CD4-positive, alpha-beta T cell treated with Interleukin-15 for 1 hour (primary cell): ENCODE measurements at places on chromosomes 7 and 10.

DNA sequence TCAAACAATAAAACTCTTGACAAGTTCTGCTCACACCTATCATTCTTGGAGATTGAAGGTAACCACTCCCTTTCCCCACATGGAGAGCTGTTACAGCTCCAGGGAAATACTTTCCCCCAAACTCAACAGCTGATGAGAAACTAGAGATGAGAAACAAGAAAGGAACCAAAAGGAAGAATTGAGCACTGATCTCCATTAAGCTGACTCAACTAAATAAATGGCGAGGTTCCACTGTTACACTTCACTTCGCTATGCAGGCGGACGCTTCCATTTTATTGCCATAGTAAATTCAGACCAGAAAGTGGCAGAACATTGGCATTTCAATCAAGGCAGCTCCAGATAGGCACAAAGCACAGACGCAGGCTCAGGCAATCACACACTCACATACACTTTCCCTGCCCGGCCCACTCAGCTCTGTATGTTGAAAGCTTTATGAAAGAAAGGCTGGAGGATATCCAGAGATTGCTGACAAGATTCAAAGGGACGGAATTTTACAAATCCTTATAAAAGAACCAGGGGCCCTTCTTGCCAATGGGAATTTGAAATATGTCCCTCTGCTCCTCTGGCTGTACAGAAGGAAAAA is 11.5 kb upstream of the YAE1 start:
- no peak for DNase-seq

DNA sequence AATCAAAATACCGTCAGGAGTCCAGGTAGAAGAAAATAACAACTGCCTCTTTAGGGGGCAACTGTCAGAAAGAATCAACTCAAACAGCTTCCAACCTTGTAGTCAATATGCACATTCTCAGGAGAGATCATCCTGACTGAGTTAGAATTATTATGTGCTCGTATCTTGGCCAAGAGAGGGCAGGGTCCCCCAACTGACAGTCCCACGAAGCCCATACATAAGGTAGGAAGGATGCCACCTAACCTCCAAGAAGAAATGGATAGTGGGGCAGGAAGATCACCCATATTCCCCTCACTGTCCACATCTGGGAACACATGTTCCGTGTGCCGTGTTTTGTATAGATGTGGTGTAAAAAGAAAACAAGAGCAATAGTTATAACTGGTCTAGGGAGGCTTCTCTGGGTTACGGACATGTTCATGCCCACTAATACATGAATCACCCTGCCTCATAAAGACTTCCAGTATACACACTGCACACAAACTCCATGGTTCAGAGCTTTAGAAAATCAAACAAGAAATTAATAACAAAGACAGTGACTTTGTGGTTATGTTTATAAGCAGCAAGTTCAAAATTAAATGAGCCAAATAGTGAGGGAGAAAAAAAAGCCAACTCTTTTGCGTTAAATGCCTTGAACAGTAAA is 295.6 kb downstream of the FGFR2 start:
- DNase-seq: no peak

DNA sequence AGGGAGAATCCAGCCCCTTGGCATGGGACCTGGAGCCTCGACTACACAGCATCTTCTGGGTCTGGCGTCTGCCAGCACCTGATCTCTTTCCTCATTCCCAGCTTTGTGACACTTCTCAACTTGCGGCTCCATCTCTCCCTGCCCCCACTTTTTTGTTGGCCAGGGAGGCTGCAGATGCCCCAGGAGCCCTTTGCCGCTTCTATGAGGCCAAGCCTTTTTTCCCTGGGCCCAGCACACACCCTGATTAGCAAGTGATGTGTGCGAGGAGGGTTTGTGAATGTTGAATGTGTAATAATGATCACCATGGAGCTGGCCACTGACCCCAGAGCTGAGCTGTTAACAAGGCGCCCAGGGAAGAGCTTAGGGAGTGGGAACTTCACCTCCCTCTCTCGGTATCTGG is 4.4 kb downstream of the EVX1 start:
- no peak for DNase-seq

GRCh38 chr10:91163869-91164474 is 56.5 kb upstream of the PCGF5 start:
- peak; percentile 82 for DNase-seq

DNA sequence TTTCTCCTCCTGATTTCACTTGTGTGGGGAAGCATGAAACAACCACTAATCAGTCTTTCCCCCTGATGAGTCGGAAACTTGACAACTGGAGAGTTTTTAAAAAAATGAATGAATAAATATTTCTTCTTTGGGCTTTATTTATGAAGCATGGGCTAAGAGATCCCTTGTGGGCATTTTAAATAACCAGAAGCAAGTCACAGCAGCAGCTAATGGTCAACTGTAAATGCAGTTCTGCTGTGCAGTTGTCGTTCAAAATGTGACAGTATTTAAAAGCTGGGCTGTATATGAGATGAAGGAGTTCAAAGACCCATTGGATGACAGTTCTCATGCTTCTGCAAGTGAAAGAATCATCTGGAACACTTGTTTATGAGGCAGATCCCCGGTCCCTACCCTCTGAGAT is 54.1 kb downstream of the STEAP1B start:
- DNase-seq: no peak

DNA sequence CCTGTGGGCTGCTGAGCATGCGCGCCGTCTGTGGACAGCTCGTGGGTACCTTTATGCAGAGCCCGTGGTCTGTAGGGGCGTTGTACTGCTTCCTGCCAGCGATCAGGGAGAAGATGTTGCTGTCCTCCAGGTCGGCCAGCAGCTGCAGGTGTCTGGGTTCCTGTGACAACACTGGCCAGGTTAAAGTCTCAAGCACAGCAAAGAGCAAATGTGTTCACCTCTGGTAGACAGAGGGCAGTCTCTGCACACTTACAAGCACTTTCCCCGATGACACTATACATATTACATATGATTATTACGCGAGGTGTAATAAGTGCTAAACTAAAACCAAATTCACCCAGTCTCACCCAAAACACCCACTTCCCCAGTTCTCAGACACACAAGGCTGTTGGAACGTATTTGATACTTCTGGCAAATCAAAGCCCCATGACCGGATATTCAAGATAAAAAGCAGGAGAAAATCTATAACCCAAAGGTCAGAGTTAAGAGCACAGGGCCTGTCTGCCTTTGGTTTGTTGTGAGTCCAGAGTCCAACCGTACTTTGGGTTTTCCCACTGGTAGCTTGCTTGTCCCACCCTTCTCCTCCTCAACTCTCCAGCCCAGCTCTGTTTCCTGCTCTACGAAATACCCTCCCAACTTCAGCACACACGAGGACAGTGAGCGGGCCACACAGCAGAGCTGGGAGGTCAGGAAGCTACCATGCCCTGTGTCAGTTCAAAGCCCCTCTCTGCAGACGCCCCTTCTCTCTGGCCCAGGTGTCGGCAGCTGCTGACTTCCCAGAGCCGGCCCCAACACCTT is 49.7 kb upstream of the DDC start:
- DNase-seq: no peak

DNA sequence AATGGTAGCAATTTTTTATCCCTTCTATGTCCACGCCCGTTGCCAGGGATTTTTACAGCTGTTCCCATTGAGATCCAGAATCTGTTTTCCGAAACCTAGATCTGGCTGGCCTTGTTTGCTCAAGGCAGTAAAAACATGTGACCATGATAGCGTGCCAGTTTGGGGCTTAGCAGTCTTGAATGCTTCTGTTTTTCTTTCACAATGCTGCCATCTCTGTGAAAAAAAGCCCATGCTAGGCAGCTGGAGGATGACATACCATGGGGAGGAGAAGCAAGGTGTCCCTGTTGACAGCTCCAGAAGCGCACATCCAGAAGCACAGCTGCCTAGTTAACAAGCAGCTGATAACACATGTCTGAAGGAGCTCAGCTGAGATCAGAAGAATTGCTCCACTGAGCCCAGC is 2.2 kb upstream of the ZNF92 start:
- DNase-seq: no peak

- DNase-seq: no peak
These were observed 97.1 kb downstream of the TFEC start for GRCh38 chr7:115933471-115933870.

DNA sequence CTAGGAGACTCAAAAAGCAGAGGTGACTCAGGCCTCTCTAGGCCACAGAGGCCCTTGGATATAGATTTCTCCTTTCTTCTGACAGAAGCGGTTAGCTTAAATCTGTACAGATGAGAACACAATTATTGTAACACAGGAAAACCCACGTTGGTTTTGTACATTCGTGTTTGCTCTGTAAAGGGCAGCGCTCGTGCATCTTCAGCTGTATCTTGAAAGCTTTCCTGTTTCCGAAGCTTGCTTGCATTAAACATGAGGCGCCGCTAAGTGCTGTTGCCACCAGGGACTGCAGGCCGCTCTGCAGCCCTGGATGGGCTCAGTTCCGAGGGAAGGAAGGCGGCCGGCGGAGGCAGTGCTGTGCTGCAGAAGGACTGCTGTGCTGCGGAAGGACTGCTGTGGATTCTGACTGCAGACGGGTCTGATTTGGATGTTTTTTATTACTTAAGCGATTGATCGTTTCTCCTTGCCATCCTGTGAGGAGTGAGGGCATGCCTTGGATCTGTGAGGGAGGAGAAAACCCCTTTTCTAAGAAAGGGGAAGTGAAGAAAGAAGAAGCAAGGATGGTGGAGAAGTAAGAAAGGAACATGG is 53.3 kb downstream of the FHIP2A start:
- no peak for DNase-seq

GRCh38 chr7:103149808-103150180 is 895 bp upstream of the NAPEPLD start:
- DNase-seq: no peak

GRCh38 chr7:101177644-101178043 is 2.4 kb downstream of the NAT16 start:
- DNase-seq: no peak
